Memory B cell (primary cell): ENCODE measurements at places on chromosomes 7 and 10.
A peak's percentile ranks its signal among the peaks of the same experiment; 100 is the strongest.

- DNase-seq, result peak; percentile 69
These were observed at the start of gene GIGYF1 for GRCh38 chr7:100694098-100694745. Gene GIGYF1, minus strand, starts transcription at chr7:100694250. Its CDS starts 6,012 bp downstream, at chr7:100688238.

- DNase-seq, result no peak
These were observed 91.8 kb upstream of the LANCL2 start for GRCh38 chr7:55273186-55273980.

DNA sequence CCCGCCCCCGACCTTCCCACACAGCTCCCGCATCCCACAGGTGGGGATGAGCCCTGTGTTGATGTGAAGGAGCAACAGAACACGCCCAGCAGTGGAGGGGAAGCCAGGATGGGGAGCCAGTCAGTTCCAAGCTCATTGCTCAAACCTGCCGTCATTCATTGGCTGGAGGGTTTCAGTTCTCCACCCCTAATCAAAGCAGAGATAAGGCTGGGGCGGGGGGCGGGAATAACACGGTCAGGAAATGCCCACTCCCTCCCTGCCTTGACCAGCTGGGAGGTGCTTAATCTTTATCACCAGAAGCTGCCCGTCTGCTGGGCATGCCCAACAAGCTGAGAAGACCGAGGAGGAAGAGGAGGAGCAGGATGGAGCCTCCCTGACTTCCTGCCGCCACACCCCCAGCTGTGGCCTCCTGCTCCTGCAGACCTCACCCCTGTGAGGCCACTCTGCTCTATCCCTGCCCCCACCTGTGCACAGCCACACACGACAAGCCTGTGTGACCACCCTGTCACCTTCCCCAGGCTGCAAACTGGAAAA is 265.1 kb downstream of the ZEB1 start:
- no peak for DNase-seq

DNA sequence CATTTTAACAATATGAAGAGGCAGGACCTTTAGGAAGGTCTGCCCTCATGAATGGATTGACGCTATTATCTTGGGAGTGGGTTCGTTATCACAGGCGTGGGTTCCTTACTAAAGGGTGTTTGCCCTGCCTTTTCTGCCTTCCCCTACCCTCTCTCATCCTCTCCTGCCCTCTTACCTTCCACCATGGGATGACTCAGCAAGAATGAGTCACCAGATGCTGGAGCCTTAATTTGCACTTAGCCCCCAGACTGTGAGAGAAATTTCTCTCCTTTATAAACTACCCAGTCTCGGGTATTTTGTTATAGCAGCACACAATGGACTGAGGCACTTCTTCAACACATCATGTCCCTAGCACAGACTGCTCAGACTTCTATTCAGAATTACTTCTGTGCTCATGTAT is 31.4 kb upstream of the ZNF32 start:
- no peak for DNase-seq

GRCh38 chr7:105980645-105981396 is 17.8 kb downstream of the CDHR3 start:
- no peak for DNase-seq

DNA sequence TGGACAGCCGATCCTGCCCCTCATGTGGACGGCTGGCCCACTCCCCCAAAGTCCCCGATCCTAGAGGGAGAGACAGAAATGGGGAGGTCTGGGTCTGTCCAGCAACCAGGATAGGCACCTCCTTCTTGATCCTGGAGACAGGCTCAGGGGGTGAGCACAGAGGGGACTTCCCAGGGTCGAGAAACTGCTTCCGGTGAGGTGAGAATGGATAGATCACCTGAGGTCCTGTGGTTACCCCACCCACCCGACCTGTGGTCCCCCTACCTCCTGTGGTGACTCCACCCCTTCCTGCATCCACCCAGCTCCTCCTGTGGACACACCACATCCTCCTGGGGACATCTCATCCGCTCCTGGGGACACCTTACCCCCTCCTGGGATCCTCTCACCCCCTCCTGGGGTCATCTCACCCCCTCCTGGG is 27.4 kb upstream of the RASGEF1A start:
- no peak for DNase-seq

DNA sequence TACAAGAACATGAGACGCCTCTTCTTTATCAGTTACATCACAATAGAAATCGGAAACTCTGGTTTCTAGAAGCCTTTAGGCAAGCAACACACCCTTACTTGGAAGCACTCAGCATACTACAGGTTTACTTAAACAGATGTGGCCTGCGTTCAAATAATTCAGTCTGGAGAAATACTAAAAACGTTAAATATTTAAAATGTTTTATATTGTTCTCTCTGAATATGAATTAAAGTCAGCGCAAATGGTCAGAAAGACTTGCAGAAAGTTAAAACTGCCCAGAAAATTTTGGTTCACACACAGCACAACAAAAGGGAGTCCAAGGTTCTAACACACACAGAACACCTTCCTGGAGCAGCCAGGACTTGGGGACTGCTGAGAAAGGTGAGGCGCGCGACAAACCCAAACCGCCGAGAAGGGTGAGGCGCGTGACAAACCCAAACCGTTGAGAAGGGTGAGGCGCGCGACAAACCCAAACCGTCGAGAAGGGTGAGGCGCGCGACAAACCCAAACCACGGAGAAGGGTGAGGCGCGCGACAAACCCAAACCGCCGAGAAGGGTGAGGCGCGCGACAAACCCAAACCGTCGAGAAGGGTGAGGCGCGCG is 25.8 kb downstream of the ESYT2 start:
- no peak for DNase-seq

- no peak for DNase-seq
These were observed 339.1 kb downstream of the HGF start for GRCh38 chr7:81430761-81431160.

- DNase-seq, result no peak
These were observed 65.4 kb downstream of the TACC2 start for GRCh38 chr10:122054048-122055025.
